ENCODE measurements at places on chromosomes 4 and X.

GRCh38 chr4:10179957-10180602, 63.5 kb upstream of the WDR1 start:
- peak; percentile 45 for DNase-seq

DNA sequence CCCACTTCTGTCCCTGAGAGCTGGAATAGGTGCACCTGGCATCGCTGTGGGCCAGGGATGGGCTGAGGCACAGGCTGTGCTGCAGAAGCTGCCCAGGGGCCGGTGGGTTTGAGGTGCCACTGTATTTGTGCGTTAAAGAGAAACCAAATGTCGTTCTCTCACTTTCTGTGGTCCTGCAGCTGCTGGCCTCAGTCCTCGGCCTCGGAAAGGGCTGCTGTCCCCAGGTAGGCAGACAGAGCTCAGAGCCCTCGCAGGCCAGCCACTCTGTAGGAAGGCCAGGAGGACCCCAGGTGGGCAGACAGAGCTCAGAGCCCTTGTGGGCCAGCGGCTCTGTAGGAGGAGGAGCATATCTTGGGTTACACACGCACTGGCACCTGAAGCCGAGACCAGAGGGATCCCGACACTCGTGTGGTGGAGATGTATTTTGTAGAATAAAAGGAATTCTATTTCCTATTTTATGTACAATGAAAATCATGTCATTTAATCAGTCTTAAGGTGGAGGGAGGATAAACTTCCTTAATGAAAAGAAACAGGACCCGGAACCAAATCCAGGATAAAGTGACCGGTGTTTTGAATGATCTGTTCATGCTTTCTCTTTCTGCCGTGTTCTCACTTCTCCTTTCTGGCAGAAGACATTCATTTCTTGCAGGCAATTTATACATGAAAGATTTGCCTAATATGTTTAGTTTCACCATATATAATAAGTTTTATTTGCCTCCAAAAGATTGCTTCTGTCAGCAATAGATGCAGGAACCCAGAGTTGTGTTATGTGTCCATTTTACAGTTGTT, 54.4 kb upstream of the HGFAC start:
- no peak for DNase-seq

DNA sequence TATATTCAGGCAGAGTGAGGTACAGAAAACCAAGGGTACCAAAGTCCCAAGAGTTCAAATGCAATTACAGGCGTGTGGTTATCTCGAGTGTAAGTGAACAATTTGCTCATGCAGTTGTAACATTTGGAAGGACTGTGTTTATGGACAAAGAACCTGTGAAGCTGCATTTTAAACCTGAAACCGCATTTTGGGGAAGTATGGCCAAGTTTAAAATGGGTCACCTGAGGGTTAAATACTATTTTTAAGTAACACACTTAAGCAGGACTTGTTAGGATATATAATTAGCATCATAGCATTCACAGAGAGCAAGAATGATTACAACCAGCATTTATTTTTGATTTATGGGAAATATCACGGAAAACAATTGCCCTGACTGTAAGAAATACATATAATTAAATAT, 79.1 kb upstream of the LCORL start:
- DNase-seq: no peak

DNA sequence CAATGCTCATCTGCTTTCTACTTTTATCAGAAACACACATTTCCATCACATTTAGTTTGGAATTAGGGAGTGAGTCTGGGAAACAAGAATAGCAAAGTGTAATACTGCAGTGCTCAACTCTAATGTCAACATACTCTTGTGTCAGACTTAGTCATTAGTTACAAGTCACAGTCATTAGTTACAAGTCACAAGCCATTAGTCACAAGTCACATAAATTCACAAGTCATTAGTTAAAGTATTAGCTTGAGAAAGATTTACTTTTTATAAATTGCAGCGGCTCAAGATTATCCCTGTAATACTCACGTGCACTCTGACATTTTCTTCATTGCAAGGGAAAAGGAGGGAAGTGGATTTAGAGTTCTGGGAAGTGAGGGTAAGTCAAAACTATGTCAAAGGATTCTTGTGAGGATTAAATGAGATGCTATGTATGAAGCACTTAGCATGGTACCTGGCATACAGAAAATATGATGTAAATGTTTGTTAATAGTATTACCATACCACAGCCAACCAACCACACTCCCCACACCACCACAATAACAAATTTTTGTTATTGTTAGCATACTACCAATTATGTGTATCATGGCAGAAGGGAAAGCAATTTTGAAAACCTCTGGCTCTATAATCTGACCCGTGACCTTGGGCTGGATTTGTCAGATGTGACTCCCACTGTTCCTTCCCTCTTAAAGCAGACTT, 116.6 kb downstream of the ARHGAP24 start:
- no peak for DNase-seq

GRCh38 chr4:78099058-78099457, 41.9 kb downstream of the FRAS1 start:
- no peak for DNase-seq

DNA sequence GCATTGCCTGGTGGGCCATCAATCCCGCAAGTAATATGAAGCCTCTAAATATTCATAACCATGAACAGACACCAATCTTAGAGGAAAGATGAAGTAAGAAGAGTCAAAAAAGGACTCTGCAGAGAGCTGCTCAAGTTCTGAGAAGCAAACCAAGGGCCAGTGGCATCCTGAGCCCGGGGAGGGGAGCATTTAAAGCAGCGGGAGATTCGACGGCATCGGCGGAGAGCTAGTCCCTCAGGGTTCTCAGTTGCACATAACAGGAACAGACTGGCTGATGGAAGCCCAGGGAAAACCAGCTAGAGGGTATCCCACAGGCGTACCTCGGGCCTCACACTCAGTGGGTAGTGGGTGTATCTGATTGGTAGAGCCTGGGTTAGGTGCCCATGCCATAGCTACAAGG, 4.9 kb upstream of the PNMA6E start:
- no peak for DNase-seq

DNA sequence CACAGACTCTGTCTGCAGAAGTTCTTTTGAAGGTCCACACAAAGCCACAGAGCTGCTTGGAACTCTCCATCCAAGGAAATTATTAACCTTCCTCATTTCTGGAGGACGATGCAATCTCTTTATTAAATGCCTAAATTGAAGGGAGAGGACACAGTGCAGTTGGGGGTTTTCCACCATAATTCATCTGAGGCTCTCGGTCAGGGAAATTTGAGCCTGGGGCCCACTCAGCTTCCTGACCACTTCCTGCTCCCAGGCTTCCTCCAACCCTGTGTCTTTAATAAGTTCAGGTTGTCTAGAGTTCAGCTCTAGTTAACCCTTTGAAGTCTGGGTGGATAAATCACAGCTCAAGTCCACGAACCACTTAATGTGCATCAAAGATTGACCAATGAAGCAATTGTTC, 58.5 kb downstream of the PRPS1 start:
- DNase-seq: peak; percentile 79

DNA sequence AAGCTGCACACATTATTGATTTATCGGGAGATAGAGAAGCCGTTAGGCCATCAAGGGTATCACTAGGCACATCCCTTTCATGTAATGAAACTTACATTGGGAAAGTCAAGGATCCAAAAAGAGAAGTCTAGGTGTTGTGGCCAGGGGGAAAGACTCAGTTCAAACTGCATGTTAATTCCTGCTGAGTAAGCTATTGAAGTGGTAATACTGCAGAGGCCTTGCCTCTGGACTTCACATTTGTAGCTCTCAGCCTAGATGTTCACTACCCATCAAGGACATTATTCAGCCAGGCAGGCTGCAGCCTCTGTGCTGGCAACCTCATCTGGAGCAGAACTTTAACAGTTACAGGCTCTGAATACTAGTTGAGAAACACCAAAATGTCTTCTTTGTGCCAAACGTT, 2094.5 kb upstream of the AGA start:
- no peak for DNase-seq

DNA sequence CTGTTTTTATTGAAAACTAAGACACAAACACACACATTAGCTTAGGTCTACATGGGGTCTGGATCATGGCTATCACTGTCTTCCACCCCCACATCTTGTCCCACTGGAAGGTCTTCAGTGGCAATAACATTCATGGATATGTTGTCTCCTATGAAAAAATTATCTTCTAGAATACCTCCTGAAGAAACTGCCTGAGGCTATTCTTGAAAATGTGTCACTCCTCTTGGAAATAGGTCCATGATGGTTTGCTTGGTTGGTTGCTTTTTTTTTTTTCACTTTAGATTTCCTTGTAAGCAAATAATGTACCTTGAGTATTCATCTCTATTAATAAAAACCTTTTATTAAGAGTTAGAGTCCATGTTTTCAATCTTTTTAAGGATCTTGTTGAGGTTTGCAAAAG, 195.3 kb upstream of the PDE5A start:
- no peak for DNase-seq

GRCh38 chrX:104842646-104843045, 276.6 kb downstream of the IL1RAPL2 start:
- DNase-seq: no peak

GRCh38 chr4:156815717-156816359, 155.8 kb downstream of the PDGFC start:
- no peak for DNase-seq

DNA sequence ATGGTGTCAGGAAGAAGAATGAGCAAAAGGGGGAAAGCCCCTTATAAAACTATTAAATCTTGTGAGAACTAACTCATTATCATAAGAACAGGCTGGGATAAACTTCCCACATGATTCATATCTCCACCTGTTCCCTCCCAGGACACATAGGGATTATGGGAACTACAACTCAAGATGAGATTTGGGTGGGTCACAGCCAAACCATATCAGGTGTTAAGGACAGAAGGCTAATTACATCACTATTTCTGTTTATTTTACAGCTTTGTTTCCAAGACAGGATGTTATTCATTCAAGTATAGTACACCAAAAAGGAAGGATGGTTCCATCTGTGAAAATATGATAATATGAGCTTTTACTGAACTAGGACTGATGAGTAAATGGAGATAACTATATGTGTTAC, 63.7 kb upstream of the ARSJ start:
- no peak for DNase-seq

DNA sequence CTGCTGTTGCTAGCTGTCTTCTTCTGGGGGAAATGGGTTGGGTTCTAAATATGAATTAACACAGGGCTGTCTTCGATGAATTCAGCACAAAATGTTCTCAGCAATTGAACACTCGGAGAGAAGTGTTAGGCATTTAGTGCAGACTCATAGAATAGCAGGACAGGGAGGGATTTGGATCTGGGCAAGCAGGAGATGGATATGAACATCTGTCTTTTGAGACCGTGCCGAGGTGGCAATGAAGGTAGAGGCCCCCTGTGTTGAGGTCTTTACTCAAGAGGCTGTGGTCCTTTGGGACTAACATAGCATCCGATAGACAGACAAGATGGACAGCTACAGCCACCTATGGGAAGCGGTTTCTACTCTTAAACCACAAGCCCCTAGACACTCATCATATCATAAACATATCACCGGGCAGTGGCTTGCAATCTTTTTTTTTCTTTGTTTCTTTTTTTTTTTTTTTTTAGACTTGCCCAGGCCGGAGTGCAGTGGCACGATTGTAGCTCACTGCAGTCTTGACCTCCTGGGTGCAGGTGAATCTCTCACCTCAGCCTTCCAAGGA, 6.7 kb downstream of the CD99 start:
- no peak for DNase-seq

DNA sequence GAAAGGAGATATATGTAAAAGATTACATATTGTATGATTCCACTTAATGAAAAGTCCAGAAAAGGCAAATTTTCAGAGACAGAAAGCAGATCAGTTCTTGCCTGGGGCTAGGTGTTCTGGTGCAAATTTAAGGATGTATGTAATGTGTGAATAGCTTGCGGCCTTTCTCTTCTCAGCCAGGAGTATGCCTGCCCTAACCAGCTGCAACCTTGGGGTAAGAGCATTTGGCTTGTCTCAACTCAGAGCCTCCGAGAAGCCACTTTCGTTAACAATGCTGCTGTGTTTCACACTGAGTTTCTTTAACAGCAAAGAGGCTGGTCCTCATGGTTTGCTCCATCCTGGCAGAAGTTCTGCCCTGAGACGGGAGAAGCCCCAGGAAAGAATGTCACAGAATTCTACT, 102.7 kb downstream of the SPCS3 start:
- no peak for DNase-seq

GRCh38 chr4:40180356-40180755, 16.5 kb upstream of the RHOH start:
- peak; percentile 46 for DNase-seq

DNA sequence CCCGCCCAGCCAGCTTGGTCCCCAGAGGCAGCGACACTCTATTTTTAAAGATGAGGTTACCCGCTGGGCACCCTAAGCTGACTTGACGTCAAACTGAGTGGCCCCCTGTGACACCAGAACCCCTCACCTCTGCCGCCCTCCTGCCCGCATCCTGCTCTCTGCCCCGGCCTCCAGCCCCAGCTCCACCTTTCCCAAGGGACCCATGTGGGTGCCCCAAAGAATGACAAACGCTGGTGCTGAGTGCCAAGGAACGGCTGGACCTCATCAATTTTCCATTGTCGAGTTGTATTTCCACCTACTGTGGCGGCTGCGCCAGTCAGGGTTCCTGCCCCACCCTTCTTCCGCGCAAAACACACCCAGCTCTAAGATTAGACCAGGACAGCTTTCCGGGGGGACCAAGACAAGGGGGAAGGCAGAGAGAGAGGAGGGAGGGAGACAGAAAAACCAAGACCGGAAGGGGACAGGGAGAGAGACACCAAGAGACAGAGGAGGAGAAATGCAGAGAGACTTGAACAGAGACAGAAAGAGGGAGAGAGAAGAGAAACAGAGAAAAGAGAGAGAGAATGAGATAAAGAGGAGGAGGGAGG, 2.0 kb downstream of the PRKX start:
- DNase-seq: no peak

DNA sequence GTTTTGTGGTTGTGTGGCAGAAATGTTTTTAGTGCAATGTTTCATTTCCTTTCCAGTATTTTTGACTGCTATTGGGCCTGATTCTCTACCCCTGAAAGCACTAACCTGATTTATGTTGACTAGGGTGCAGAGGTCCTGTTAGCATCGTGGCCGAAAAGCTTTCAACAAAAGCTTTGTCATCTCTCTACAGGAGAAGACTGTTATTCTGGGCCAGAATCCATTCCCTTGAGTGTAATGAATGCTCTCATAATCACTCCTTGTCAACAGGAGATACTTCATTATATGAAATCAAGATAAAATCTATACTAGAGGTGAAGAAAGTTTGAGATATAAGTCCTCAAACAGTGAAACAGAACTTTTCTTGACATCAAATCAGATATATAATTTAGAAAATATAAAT, 195.5 kb downstream of the ZNF330 start:
- no peak for DNase-seq

GRCh38 chr4:133058701-133059100, 90.4 kb upstream of the PCDH10 start:
- DNase-seq: no peak

DNA sequence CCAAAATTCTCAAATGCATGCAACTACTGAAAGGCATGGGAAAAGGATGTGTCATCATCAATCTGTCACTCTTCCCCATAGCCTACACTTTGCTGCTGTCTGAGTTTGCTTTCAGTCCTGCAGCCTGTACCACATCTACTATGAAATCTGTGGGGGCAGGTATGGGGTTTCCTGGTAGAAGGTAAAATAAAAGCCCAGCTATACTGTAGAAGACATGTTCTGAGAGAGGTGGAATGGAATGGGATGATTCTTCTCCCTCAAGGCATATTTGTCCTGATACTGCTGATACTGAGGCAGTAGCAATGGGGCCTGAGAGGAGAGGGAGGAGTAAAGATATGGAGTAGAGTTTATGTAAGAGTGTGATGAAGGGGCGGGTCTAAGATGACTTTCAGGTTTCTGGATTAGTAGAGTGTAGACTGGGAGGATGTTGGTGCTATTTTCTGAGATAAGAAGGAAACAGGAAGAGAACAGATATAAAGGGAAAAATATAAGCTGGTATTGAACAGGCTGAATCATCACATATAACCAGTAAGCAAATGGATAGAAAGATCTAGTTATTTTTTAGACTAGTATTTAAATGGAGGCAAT, 38.7 kb upstream of the GYPA start:
- no peak for DNase-seq

All from RCC 7860 (cell line).